ENCODE measurements at places on chromosomes 5 and 9.

DNA sequence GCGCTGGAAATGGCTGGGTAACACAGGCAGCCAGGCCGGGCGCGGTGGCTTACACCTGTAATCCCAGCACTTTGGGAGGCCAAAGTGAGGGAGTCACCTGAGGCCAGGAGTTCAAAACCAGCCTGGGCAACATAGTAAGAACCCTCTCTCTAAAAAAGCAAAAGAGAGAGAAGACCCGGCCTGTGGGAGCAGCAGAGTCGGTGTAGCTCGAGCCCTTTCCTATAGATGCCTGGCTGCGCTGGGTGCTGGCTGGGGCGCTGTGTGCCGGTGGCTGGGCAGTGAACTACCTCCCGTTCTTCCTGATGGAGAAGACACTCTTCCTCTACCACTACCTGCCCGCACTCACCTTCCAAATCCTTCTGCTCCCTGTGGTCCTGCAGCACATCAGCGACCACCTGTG is 9.2 kb downstream of the UCK1 start:
- DNase-seq = no peak

DNA sequence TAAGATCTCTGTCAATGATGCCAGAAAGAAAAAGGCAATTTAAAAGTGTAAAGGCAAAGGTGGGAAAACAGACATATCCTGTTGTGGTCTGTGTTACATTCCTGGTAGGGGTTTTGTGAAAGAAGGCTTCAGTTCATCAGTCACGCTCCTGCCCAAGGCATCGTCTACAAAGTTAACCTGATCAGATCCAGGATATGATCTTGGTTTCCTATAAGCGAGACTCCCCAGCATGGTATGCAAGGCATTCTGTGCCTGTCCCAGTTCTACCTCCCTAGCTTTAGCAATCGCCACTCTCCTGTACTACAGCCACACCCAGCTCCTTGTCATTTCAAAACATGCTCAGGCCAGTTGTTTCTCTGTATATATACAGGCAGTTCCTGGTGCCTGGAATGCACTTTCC is 58.0 kb upstream of the PTPN3 start:
- no peak for DNase-seq

DNA sequence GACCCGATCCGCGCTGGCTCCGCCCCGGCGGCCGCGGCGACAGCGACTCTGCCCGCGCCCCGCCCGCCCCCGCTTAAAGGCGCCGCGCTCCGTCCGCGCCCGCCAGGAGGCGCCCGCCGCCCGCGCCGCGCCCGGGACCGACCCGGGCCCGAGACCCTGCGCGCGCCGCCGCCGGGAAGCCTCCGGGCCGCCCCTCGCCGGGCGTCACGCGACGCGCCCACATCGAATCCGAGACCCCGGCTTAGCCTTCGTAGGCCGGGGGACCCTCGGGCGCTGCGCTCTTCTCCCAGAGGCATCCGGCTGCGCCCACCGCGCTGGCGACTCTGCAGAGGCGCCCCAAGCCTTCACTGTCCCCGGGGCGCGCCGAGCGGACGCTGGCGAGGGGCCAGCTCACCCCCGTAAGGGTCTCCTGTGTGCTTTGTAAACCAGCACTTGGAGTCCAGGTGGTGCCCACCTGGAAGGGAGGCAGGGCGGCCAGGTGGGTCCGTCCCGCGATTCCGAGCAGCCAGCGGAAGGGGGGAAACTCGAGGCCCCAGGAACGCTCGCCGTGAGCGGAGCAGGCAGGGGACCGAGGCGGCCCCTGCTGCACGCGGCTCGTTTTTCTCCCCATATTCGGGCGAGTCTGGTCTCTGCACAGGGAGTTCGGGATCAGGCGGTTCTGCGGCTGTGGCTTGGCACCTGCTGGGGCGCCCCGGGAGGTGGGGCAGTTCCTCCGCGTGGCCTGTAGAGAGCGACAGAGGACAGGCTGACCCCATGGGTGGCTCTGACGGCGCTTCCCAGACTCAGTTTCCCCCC is 423 bp upstream of the ABCA2 start:
- peak; percentile 76 for DNase-seq

- DNase-seq = no peak
Measured at GRCh38 chr5:71663191-71663969, 55.7 kb upstream of the CARTPT start.

DNA sequence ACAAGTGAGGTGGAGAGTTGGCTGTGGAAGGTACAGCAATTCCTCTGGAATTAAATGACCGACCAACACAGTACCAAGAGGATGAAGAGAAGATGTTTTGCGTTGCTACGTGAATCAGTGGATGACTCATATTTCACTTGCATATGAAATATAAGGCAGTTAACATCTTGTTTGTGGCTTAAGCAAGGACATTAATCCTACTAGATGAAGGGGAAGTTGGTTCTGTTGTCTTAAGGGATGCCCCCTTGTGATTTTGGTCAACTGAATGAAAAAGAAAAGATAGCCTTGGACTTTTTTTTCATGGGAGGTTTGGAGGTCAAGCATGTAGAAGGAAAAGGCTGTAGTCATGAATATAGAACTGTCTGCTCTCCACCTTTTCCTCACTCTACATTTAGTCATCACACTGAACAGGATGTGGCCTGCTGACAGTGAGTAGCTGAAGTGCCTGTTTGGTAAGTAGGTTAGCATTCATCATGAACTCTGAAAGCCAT is 33.9 kb downstream of the VLDLR start:
- peak; percentile 64 for DNase-seq

DNA sequence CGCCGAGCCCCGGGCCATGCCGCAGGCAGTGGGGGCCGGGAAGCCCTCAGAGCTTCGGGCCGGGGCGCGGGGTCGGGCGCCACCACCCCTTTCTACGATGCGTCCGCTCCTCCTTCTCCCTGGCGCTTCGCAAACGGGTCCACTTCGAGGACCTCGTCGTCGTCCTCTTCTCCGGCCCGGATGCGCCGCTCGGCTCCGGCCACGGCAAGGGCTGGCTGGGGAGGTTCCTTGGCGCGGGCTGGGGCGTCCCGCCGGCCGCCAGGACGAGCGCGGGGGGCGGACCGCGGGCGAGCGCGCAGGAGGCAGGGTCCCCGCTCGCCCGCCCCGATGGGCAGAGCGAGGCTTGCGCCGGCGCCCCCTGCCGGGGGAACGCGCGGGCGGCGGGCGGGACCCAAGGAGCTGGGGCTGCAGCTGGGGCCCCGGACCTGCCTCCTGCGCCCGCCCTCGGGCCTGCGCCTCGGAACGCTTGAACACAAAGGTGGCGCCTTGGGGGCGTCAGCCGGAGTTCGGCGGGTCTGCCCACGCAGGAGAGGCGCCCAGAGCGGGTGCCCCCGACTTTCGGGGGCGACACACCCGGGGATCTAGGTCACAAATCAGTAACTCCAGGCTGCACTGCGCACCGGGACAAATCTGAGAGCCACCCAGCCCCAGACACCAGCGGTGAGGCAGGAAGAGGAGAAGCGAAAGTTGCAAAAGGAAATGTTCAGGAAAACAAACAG is at the start of gene ROR2:
TSS of gene ROR2 (minus strand) at position 283 of the 719 bp plus-strand sequence.
- peak; percentile 72 for DNase-seq

Measured in activated CD4-positive, alpha-beta memory T cell treated with anti-CD3 and anti-CD28 coated beads, Interleukin-2, amount 10 ng/mL, durations not matched to agents 7 days and 5 days (primary cell).